Stimulated activated CD4-positive, alpha-beta T cell treated with anti-CD3 and anti-CD28 coated beads, Interleukin-1b, Interleukin-23, amount 100 ng/mL, for 4 hours (primary cell): ENCODE measurements at places on chromosomes 2 and 18.

DNA sequence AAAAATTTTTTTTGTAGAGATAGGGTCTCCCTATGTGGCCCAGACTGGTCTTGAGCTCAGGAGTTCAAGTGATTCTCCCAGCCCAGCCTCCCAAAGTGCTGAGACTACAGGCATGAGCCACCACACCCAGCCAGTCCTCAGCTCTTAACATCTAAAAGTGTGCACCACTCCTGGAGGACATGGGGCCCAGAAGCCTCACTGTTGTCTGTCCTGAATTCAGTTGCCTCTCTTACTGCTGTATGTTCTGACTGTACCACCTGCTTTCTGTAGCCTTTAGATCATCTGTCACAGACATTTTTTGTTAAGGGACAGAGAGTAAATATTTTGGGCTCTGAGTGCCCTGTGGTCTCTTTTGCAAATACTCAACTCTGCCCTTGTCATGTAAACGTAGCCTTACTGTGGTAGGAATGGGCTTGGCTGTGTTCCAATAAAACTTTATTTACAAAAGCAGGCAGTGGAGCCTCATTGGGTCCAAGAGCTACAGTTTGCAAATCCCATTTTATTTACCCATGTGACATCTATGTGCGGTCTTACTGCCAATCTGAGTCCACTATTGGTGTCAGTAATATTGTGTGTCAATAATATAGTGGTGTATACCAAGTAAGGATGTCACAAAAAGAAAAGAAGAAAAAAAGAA, 38.1 kb downstream of the TMEM37 start:
- DNase-seq, result no peak

DNA sequence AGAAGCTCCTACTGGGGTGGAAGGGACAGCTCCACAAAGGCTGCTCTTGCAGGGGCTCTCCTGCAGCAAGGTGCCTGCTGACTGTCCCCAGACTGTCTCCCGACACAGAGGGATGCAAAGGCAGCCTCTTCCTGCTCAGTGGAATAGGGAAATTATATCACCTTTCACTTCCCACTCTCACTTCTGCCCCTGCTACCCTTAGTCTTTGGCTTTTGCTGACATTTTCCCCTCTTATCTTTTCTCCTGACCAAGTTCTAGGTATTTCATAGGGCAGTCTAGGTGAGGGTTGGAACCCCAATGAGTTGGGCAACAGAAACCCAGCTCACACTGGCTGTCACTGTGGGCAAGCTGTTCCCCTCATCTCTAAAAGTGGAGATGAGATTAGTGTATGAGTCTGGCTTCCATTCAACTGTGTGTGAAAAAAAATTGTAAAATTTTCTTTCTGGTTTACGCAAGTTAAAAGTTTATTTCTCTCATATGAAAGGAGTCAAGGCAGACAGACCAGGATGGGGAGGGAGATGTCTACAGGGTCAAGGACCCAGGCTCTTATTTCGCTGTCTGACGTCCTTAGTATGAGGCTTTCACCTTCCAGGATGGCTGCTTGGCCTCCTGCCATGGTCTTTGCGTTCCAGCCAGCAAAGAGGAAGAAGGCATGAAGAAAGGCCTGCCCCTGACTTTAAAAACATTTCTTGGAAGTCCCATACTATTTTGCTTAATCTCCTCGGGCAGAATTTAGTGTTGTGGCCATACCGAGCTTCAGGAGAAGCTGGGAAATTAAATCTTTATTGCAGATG, 7.5 kb upstream of the MOCOS start:
- DNase-seq, result no peak

DNA sequence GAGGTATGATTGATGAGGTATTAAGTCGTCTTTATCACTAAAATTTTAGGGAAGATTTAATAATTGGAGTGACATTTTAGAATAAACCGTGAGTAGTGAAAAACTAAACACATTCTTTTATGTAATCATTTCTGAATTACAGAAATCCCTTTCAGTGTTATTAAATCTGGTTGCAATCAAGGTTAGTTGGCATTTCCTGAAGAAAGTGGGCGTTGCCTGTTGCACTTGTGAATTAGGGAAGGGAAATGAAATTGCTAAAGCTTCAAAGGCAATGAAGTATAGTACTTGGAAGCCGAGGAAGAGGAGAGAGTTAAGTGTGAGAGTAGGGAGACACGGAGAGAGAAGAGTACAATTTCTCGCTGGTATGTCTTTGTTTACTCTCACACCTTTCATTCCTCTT, 274.5 kb downstream of the SLC8A1 start:
- no peak for DNase-seq

GRCh38 chr2:237042101-237042500, 43.6 kb upstream of the COPS8 start:
- DNase-seq, result no peak

GRCh38 chr2:59654710-59655109, 898.7 kb downstream of the BCL11A start:
- DNase-seq, result no peak

DNA sequence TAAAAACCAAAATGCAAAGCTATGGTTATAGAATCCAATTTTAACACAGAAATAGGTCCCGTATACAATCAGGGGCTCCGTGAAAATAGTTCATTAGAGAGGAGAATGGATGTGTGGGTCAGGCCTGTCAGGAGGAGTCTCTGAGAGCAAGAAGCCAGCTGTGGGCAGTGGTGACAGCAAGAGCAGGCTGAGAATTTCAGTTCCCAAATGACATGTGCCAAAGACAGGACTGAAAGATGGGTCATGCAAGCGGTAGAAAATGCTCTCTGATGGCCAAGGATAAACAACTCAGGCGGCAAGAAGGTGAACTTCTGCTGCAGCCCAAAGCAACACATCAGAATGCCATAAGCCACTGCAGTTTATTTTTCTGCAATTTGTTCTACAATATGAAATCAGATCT, 100.4 kb downstream of the CCDC141 start:
- DNase-seq, result no peak

- DNase-seq, result no peak
Measured at GRCh38 chr2:27843992-27844391, 46.2 kb downstream of the RBKS start.

GRCh38 chr2:85669549-85669948, 1.6 kb upstream of the SFTPB start:
- no peak for DNase-seq

DNA sequence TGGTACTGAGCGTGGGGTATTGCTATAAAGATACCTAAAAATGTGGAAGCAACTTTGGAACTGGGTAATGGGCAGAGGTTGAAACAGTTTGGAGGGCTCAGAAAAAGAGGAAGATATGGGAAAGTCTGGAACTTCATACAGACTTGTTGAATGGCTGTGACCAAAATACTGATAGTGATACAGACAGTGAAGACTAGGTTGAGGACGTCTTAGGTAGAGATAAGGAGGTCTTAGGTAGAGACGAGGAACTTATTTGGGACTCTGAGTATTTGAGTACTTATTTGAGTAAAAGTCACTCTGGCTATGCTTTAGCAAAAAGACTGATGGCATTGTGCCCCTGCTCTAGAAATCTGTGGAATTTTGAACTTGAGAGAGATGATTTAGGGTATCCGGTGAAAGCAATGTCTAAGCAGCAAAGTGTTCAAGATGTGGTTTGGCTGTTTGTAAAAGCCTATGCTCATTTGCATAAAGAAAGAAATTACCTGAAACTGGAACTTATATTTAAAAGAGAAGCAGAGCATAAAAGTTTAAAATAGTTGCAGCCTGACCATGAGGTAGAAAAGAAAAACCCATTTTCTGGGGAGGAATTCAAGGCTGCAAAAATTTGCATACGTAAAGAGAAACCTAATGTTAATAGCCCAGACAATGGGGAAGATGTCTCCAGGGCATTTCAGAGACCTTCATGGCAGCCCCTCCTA, 219.6 kb downstream of the PDE1A start:
- no peak for DNase-seq

DNA sequence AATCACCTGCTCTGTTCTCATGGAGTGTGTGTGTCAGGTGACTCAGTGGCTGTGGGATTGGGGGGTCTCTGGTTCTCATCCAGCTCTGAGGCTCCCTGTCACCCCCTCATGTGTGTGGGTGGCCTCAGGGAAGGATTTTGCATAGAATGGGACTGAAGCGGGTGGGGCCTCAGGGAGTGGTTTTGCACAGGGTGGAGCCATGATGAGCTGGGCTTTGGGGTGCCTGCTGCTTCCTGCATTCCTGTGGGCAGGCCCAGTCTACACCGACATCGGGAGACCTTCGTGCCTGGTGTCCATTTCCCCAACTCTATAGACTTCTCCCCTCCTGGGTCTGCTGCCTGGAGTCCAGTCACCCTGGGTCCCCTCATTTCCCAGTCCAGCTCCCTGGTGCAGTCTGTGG, 59.7 kb downstream of the VAPA start:
- DNase-seq, result no peak

GRCh38 chr2:168555283-168555682, 99.2 kb downstream of the CERS6 start:
- DNase-seq, result no peak

DNA sequence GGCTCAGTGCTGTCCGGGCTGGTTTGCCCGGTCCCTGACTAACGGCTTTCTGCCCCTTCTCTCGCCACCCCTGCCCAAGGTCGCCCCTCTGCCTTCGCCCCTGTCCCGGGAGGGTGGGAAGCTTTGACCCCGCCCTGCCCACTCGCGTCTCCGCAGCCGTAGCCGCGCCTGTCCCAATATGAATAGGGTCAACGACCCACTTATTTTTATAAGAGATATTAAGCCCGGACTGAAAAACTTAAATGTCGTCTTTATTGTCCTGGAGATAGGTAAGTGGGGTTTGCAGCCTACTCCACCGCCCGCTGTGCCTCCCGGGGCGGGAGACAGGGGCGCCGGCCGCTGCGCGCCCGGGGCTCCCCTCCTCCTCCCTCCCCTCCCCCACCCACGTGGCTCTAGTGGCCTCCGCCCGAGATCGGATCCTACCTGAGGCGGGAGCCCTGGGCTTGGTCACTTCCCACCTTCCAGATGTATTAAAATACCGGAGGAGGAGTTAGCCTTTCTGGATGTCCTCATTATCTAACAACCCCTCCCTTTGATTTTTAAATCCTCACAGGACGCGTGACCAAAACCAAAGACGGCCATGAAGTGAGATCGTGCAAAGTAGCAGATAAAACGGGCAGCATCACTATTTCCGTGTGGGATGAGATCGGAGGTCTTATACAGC, 633 bp downstream of the NABP1 start:
- peak; percentile 63 for DNase-seq

DNA sequence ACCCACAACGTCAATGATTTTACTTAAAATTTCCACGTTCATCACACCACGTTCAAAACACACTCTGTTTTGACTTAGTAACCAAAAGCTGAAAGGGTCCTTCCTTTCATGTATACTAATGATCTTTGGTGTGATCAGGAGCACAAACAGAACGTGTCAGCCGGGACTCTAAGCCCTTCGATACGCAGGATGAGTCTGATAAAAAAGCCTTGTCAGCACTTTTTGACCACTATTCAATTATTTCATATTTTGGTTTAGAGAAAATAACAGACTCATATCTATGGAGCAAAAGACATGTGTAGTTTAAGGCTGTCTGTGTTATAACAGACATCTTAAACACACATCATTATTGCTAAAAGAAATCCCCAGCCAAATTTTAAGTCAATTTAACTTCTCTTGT, 345.3 kb downstream of the ZNF516 start:
- DNase-seq, result no peak

DNA sequence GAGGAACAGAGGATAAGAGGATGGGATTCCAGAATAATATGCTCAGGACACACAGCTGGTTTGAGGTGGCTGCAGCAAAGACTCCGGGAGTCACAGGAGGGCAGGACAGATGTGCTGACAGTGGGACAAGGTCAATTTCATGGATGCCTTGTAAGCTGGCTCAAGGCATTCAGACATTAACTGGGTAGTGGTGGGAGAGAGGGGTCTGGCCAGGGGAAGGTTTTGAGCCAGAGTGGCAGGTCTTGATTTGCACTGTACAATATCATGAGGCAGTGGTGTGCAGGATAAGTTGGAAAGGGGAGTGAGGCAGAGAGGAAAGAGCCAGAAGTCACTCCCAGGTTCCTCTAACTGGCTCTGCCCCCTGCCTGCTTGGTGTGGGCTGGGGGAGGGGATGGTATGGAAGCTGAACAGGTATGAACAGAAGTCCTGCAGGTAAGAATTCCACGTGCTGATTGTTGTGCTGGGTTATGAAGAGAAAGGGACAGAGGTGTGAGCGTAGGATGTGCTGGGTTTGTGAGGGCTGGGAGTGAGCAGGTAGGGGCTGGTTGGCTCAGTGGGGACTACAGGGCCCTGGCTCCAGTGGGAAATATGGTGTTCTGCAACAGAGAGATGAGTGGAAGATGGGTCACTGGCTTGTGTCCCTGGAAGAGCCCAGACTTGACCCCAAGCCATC, 141.7 kb upstream of the COPS8 start:
- DNase-seq, result no peak

GRCh38 chr2:111100087-111100764, 20.5 kb upstream of the BCL2L11 start:
- DNase-seq, result no peak
